MG63 (cell line): ENCODE measurements at places on chromosomes 11 and 22. TPM values are rescaled to one million over a fixed set of nuclear protein-coding genes. Genes with fewer than 3 reads are reported as not detected.
A peak's percentile ranks its signal among the peaks of the same experiment; 100 is the strongest.

- no peak for DNase-seq
Measured at GRCh38 chr22:42887523-42888507, 30.7 kb upstream of the ARFGAP3 start.

DNA sequence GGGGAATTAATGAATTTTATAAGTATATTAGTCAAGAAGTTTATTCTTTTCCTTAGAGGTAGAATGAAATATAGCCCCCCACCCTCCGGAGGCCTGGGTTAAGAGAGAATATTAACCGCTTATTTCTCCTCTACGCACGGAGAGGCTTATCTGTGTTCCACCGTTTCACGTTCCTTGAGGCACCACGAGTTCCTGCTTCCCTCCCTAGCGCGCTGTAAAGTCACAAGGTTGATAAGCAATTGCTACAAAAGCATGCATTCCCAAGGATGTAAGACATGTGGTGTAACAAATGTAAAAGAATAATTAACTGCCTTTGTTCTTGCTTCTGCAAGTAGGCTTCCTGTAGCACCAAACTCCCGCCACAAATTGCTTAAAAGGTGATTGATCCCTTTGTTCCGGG, 1.5 kb upstream of the ANKRD42 start:
- no peak for DNase-seq

GRCh38 chr22:38744981-38745380, 10.8 kb downstream of the SUN2 start:
- DNase-seq, result no peak

GRCh38 chr22:49959782-49960158, 802 bp upstream of the PIM3 start:
- DNase-seq, result peak; percentile 56

DNA sequence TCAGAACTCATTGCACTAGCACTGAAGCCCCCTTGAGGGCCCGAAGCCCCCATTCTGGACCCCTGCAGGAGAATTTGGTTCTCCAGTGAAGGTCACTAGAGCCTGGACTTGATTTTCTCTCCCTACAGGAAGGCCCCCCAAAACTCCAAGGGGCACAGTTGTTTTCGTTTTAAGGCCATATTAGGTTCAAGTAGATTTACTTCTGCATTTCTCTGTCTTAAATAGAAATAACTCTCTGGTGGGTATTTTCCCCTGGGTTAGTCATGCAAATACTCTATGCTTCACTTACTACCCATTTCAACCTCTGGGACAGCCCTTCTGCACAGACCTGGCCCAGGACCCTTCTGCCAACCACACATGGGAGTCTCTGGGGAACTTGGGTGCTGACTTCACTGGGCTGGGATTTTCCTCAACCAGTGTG, 41.6 kb downstream of the WEE1 start:
- DNase-seq, result peak; percentile 26

GRCh38 chr11:6622261-6623171, 3.3 kb upstream of the TPP1 start:
- DNase-seq, result no peak

- no peak for DNase-seq
Measured at GRCh38 chr22:45876136-45877035, 100.6 kb downstream of the WNT7B start.

DNA sequence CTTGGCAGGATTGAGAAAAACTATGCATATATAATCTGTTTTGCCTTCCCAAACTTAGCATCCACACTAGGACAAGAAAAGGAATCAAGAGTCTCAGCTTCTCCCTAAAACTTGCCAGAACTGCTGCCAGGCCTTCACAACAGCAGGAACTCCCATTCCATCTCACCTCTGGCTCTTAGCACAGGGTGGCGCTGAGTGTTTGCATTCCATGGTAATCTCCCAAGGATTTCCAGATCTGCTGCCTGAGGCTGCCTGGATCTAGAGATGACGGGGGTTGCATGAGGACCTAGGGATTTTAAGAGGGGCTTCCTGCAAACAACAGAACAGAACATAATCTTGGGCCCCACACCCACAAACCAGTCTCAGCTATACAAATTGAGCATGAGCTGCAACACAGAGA, 87.1 kb upstream of the OPCML start:
- no peak for DNase-seq

DNA sequence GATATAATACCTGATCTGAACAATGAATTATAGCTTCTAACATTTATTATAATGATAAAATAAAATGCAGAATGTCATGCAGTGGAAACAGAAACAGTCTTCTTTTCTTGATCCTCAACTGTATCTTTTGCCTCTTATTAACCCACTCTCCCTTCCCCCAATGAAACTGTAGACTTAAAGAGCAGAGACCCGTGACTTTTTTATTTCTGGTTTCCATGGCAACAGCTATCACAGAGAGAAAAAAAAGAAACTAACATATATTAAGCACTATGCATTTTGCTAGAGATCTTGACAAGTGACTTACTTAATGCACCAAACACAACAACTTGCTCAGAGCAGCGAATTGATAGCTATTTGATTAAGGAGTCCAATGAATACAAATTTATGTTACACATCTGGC, 69.3 kb downstream of the RAB38 start:
- no peak for DNase-seq

GRCh38 chr11:66133216-66133775, 63.2 kb downstream of the PACS1 start:
- DNase-seq, result no peak

DNA sequence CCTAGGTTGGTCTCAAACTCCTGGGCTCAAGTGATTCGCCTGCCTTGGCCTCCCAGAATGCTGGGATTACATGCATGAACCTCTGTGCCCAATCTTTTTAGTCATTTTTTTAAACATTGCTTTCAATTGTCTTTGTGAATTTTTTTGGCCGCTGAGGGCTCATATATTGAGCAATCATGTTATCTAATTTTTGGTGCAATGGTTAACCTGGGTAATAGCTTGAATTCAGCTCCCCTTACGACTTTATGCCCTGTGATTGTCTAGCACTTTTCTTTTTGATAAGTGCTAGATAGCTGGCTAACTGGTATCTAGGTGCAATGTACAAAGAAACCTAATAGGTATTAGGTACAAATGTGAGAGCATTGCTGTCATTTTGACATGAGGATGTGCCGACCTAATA, 35.3 kb upstream of the CAT start:
- DNase-seq, result no peak

DNA sequence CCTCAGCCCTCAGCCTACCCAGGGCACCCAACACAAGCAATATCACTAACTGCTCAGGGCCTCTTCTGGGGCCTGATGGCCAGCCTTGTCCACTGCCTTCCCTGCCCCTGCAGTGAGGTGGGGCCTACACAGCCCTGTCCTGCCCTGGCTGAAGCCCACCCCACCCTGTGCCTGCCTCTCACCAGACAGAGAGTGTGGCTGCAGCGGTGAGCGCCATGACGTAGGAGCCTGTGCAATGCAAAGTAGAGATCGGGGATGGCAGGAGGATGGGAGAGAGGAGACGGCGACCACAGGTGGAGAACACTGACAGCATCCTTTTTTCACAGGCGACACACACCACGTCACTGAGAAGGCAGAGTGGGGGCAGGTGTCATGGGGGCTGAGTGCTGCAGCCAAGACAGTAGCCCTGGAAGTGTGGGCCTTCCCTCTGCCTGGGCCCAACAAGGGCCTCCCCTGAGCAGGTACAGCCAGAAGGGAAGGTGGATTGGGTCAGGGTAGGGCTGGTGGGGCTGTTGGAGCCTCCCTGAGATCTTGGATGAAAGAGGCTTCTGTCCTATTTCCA, 65.3 kb upstream of the CLTCL1 start:
- DNase-seq, result no peak

DNA sequence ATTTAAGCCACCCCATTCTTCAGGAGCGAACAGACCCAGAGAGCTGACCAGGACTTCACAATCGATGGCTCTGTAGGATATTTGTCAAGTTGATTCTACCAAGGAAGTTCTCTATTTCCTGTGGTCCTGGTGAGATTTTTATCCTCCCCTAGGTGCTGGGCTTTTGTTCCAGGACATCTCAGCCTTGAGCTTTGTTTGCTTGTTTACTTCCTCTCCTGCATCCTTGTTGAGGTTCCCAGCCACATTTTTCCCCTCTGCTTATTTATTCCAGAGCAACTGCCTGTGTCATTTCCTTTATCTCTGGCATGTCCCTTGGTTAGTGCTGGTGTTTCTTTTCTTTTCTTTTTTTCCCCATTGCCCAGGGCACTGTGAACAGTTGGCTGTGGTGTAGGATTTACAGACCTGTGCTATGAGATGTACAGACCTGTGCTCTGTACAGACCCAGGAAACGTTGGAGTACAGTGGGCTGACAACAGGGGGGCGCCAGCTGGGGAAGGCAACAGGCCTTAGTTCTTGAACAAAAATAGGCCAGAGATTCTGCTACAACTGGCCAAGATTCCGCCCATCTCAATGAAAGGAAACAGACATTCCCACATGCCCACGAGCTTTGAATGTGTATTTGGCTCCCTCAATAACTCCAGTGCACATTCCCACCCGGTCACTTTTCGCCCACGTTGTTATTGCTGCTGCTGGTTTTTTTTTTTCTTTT, 235.9 kb upstream of the DDI1 start:
- no peak for DNase-seq

HYLS1 gene
- total RNA-seq, result 10.9 and 15.1 TPM in 2 replicates

TSSK2 gene
- total RNA-seq, result not detected in 2 replicates

OTOG gene
- not detected in 2 replicates for total RNA-seq

CFL1 gene
- total RNA-seq, result 1,413 and 1,905 TPM in 2 replicates

BTBD18 gene
- not detected in 2 replicates for total RNA-seq

ACR gene
- total RNA-seq, result not detected in 2 replicates

P2RY2 gene
- total RNA-seq, result 0.15 and 1.3 TPM in 2 replicates

OR51I1 gene
- total RNA-seq, result not detected in 2 replicates

MOGAT2 gene
- not detected in 2 replicates for total RNA-seq

DDX25 gene
- not detected in 2 replicates for total RNA-seq
